ENCODE measurements at places on chromosomes 12 and 14. TPM values are rescaled to one million over a fixed set of nuclear protein-coding genes. Genes with fewer than 3 reads are reported as not detected.

Gene NRL
- 1.2 TPM for total RNA-seq

DNA sequence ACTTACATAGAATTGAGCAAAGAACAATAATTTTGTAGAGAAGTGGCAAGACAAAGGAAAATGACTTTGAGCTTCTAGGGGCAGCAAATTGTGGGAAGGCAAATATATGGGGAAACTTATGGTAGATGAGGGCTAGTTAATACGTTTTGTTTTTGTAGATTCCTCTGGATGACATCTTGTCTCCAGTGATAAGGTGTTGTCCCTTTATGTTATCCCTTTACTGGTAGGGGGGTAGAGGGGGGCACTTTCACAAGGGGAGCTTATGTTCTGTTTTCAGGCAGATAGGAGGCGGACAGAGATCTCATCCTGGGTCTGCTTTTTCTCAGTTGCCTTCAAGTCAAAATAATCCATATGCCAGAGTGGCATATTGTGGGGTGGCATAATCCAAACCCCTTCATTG, 106.5 kb upstream of the AMIGO2 start:
- no peak for DNase-seq

GRCh38 chr14:57502586-57503254, 9.1 kb upstream of the CCDC198 start:
- DNase-seq: no peak

DNA sequence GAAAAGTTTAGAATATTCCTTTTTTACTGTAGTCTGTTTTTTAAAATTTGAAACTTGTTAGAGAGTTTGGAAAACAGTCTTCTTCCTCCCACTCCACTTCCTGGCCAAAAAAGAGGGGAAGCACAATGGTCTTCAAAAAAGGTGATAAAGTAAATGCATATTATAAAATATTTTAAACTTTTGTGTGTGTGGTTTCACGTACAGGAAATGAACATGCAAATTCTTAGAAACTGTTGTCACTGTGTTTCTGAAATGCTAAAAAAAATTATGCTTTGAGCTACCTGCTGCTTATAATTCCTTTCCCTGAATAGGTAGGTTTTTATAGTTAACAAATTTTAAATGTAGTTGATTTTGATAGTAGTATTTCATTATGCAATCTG, 2.9 kb downstream of the FGFR1OP2 start:
- DNase-seq: no peak

DNA sequence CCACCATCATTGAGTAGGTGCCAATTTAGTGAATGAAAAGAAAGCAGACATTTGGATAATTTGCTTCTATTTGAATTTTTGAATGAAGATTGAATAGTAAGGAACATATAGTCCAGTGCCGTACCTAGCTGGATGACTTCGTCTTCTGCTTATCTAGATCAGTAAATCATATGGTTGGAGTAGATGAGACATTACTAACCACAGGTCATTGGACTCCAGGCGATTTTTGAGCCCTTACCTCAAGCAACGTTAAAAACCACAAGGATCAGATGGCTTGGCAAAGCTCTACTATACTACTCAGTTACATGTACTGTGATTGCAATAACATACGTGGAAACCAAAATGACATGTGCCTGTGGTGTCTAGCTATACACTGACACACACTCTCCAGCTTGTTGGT, 1.7 kb upstream of the SPATS2 start:
- DNase-seq: no peak

GRCh38 chr14:58899317-58899713, 261.6 kb downstream of the DACT1 start:
- DNase-seq: no peak

- DNase-seq: no peak
These were observed 154.4 kb downstream of the TTC7B start for GRCh38 chr14:90661866-90662265.
